ENCODE measurements at places on chromosomes 1 and 21.

GRCh38 chr1:44884746-44885145 lies 41.7 kb upstream of the PTCH2 start:
- DNase-seq: no peak

GRCh38 chr1:206925106-206925736 lies 3.5 kb upstream of the FCMR start:
- DNase-seq: no peak

- DNase-seq: no peak
These were observed 349.7 kb downstream of the RWDD3 start for GRCh38 chr1:95583661-95584210.

DNA sequence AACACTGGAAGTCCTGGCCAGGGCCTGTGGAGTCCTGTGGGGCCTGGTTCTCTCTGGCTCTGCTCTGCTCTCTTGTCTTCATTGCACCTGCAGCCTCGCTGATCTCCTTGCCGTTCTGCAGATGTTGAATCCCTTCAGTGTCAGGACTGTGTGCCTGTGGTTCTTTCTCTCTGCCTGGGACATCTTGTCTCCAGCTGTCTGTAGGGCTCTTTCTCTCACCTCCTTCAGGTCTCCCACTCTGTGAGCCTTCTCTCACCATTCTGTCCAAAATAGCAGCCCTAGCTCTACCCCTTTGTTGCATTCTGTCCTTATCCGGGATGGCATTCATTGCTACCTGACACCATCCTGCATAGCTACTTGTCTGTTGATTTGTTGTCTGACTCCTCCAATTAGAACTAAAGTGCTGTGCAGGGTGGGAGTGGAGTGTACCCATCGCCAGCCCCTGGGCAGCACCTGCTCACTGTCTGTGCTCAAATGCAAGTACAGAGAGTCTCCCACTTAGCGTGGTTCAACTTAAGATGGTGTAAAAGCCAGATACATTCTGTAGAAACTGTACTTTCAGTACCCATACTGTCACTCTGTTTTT lies 8.9 kb downstream of the PGBD2 start:
- no peak for DNase-seq

DNA sequence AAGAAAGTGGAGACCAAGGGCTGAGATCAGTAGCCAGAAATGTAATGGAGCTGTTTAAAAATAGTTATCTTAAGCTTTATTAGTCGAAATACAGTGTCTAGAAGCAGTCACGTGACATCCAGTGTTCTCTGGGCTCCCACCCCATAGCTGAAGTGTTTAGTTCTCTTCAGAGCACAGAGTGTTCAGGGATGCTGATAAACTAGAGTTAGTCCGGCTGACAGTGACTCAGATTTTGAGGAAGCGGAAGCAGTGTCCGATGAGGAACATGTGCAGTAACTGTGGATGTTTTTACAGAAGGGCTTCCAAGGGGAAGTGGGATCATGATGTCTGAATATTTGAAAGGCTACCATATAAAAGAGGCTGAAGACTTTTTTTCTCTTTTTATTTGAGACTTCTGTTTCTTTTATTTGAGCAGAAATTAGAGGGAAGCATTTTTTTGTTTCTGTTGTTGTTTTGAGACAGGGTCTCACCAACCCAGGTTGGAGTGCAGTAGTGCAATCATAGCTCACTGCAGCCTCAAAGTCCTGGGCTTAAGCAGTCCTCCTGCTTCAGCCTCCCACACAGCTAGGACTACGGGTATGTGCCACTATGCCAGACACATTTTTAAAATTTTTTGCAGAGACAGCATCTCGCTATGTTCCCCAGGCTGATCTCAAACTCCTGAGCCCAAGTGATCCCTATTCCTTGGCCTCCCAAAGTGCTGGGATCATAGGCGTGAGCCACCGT lies 124.2 kb downstream of the GALNT2 start:
- DNase-seq: no peak

- DNase-seq: no peak
These were observed 144.9 kb downstream of the FCRL5 start for GRCh38 chr1:157407367-157407766.

DNA sequence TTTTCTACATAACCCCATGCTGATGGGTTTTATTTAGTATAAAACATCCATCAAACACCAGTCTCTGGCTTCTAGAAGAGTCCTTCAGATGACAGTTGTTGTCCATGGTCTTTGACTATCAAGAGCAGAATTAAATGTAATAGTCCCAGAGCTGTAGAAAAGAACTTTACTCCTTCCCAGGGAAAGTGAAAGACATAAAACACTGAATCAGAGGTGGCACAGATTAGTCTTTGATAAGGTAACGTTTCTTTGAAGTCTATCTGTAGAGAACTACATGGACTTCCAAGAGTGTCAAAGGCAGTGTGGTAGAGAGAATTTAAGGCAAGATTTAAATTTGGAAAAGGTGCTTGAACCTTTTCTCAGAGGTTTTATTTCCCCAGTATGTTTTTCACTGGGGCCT lies 21.9 kb downstream of the SYNC start:
- no peak for DNase-seq

GRCh38 chr1:32204943-32205361 lies 519 bp upstream of the IQCC start:
- DNase-seq: no peak

DNA sequence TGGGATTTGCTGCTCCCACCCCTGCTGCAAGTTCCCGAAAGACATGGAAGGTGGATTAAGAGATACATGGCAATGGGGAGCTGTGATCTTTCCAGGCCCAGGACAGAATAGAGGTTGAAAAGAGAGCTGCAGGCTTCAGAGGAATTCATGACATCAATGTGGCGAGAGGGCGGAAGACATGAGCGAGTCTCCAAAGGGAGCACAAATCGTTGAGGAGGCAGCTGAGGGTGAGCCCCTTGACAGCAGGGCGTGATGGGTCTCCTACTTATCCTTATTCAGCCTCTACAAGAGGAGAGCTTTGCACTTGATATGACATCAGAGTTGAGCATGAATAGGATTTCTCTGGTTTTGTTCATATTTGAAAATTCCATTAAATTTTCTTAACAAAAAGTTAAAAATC lies 45.5 kb upstream of the TACSTD2 start:
- no peak for DNase-seq

DNA sequence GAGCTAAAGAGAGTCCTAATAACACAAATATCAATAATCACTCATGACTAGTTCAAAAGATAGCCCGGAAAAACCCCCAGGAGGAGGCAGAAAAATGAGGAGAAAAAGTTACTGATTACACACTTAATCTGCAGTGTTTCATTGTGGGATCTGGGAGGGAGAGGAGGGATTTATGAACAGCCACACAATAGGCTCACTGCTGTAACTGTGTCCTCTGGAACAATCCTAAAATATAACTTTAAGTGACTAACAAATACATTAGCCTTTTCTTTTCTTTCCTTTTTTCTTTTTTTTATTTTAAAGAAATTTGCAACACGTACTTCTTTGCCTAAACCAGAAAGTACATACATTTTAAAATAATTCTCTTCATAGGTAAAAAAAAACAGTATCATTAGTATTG lies 106.3 kb upstream of the LBR start:
- peak; percentile 24 for DNase-seq

Data from ACHN (cell line).